ENCODE measurements at places on chromosomes 2 and 18.
A peak's percentile ranks its signal among the peaks of the same experiment; 100 is the strongest.

- no peak for DNase-seq
Observed at GRCh38 chr18:55731594-55732042, 143.6 kb upstream of the TCF4 start.

DNA sequence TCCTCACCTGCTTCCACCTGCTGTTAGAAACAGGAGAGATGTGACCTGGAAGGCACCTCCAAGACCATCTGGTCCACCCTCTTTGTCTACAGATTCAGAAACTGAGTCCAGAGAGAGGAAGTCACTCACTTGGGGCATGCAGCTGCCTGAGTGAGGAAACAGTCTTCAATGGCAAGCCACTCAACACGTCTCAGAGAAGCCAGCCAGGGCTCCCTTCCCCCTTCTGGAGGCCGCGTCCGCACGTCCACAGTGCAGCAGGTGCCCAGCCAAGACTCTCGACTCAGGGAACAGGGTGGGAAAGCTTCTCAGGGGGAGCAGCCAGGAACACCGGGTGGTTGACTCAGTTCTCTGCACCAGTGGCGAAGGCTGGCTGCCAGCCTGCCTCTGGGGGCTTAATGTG lies 201.7 kb downstream of the BCL11A start:
- DNase-seq, result no peak

- peak; percentile 24 for DNase-seq
Observed at GRCh38 chr18:8657873-8658470, 47.4 kb upstream of the MTCL1 start.

DNA sequence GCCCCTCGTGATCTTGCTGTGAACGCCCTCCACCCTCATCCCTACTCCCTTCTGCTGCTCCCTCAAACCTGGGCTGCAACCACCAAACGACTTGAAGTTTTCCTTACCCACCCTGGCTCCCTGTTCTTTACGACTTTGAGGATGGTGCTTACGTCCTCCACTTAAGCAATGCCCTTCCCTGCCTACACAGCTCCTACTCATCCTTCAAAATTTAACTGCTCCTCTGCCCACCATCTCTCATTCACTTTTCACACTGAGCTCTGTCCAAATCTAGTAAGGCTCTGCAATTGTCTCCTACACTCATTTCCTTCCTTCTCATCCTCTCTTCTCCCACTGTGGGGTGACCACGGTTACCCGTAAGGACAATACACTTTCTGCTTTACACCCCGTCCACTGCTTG lies 451.1 kb downstream of the TGIF1 start:
- DNase-seq, result no peak

DNA sequence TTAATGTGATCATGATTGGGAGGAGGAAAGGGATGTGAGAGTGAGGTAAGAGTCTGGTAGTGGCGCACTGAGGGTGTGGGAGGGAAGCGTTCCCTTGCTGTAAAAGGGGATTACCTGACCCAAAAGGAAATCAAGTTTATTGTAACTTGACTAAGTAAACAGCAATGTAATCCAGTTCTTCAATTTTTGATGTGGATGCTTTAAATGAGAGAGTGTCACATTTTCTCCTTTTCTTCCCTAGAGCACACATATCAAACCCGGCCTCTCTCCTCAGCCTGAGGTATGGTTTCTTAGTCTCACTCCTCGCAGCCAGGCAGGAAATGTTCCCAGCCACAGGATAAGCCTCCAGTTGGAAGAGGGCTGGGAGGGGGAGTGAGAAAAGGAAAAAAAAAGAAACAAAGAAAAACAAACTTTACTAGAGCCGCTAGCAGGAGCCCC lies 688 bp upstream of the ARHGAP28 start:
- DNase-seq, result no peak

GRCh38 chr18:58863539-58864145 lies 1.0 kb upstream of the ZNF532 start:
- DNase-seq, result no peak

DNA sequence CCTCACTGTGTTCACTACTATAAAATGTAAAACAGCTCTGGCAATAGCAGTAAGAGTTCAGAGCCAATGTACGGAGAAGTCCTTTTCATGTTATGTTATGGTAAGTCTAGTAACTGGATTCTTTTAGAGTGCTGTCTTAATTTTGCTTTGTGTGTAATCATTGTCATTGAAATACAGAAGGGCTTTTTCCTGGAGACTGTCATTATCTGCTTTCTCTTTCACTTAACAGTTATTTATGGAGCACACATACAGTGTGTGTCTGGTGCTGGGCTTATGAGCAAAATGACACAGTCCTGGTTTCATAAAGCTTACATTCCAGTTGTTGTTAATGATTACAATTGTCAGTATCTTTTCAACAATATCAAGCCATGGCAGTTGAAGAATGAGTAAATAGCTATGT lies 95.5 kb downstream of the CCDC102B start:
- DNase-seq, result no peak

- no peak for DNase-seq
Observed at GRCh38 chr2:60079562-60079961, 473.9 kb downstream of the BCL11A start.

DNA sequence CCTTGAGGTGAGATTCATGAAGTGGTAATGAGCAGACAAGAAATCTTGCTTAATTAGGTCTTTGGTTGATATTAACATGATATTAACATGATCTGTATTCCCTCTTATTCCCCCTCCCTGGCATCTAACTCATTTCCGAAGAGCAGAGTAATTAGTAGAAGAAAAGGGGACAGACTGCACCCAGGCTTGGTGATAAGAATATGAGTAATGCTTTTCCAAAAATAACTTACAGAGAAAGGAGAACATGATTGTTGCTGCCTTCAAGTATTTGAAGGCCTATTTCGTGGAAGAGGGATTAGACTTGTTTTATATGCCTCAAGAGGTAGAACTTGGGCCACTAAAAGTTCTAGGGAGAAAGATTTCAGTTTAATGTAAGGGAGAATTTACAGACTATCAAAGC lies 130.6 kb upstream of the ATP5MC3 start:
- no peak for DNase-seq

DNA sequence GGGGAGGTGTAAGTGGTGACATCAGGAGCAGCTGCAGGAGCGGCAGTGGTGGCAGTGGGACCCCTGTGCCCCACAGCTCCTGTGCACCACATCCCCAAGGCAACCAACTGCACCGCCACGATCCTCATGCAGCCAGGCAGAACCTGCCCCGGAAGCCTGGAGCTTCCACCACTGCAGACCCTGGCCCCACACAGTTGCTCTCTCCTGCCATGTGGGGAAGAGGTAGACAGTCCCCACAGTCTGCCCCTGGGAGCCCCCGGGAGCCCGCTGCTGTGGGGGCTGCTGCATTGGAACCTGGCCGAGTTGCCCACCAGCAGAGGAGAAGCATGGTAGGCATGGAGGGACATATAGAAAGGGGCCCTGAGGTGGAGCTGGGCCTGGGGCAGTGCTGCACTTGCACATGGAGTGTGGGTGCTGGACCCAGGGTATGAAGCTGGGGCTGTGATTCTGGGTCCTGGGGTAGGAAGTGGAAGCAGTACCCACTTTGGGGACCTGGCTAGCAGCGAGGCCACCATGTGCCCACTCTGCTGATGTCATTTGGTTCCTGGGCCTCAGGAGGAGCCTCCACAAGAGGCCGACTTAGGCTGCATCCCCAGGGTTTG lies 623.3 kb upstream of the LRRTM4 start:
- DNase-seq, result no peak

DNA sequence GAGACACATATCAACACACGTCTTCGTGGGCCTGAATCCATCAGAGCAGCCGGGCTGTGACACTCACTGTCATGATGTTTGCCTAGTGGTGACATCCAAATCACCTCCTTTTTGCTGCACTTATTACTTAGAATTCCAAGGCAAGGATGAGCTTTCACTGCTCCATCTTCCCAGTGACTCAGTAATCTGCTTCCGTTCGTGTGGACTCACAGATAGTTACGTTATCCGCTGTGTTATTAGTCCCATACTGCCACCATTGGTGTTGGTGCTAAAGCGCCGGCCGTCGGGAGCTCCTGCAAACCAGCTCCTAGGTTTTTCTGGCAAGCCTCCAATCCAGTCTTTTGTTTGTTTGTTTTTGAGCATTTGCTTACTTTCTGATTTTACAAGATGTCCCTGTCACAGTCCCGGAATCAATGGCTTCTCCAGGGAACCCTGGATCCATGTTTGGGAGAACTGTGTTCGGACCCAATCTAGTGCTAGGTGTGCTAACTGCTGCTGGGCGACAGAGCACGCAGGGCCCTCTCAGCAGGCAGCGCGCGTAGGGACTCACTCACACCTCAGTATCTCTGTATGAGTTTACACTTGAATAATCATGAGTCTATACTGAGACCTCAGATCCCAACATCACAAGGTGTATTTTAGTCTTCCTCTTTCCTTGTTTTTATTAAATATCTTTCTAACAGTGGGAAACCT lies 42.6 kb downstream of the HDAC4 start:
- DNase-seq, result no peak

- no peak for DNase-seq
Observed at GRCh38 chr2:204914708-204915107, 369.4 kb downstream of the PARD3B start.

DNA sequence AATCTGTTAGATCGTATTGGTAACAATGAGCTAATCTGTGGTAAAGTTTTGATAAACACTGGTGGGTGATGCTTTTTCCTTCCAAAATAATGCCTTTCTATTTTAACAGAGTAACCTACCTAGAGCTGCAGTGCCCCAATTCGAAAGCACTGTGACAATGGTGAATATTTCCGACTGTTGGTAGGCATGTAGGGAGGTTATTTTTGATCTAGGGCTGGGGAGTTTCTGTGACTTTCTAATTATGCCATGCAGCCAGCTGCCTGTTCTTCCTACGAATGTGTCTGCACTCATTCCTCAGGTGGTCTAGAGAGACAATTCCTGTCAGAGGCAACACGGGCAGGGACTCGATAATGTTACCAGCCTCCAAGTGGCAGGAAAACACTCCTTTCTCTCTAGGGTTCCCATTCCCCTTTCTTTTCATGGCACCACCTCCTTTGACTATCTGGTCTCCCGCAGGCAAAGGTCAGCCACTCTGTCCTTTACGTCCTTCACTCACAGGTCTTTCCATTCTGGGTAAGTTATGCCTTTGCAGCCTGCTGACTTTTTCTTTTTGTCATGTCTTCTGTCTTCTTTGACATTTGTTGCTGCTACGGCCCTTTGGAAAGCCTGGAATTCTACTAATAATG lies 167.2 kb upstream of the MGAT5 start:
- no peak for DNase-seq

GRCh38 chr2:119222863-119223520 lies 642 bp upstream of the STEAP3 start:
- DNase-seq, result no peak

DNA sequence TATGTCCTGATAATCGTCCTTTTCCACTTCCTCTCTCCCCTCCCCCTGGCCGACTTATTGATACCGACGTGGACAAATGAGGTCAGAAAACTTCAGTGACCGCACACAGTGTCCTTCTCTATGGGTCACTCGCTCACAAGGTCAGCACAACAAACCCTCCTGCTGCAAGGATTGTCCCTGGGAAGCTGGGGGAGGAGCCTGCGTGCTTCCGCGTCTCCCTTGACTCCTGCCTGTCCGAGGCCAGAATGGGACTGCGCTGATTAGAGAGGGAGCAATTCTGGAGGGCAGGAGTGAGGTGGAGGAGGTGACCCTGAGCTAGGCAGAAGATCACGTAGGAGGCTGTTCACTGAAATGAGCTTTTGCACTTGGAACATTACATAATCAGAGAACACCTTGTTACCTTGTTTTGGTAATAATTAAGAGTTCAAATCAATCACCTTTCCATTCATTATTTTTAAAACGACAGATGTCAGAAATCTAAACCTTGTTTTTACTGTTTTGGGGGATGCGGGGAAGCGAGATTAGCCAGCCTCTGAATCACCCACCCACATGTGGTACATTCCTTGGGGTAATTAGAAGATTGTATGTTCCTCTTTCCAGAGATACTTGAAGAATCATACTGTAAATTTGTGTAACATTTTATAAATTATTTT lies 70.6 kb downstream of the CTAGE1 start:
- DNase-seq, result no peak

GRCh38 chr2:95379371-95379831 lies 23.1 kb upstream of the FAHD2A start:
- no peak for DNase-seq

- no peak for DNase-seq
Observed at GRCh38 chr2:105176429-105176828, 65.1 kb upstream of the GPR45 start.

- no peak for DNase-seq
Observed at GRCh38 chr2:31515586-31515985, 65.2 kb downstream of the SRD5A2 start.

DNA sequence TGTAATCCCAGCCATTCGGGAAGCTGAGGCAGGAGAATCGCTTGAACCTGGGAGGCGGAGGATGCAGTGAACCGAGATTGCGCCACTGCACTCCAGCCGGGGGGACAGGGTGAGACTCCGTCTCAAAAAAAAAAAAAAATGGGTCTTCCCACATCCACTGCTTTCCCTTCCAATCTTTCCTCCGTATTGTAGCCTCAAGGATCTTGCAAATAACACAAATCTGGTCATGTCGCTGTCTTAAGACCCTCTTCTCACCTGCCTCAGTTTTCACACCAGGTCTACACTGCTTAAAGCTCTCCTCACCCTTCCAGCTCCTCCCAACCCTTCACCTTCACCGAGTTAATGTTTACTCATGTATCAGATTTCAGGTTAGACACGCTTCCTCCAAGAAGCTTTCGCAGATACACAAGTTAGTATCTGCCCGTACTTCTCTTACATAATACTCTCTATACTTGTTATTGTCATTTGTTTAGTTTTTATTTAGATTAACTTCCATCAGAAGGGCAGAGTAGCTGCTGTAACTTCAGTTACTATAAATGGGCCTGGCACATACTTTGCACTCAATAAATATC lies 1.5 kb downstream of the IER3IP1 start:
- DNase-seq, result no peak

GRCh38 chr2:191710411-191710900 lies 32.5 kb downstream of the NABP1 start:
- no peak for DNase-seq

DNA sequence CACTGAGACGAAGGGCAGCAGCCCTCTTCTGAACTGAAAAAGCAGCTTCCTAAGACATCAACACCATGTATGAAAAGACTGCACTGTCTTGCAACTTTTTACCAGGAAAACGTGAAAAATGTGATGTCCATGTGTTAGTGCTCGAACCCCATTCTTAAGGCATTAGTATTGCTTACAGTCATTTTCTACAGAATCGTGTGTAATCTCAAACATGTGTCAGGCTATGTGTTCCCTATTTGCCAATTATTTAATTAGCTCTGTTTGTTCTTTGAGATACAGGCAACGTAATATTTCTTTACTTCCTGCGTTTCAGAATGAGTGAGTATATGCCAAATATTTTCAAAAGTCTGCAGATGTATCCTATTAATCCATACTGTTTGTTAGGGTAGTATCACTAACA lies 307.7 kb upstream of the CCDC68 start:
- no peak for DNase-seq

GRCh38 chr2:194735837-194736542 lies 921.0 kb upstream of the SLC39A10 start:
- DNase-seq, result no peak
